Upper lobe of right lung (tissue), 1 donor: ENCODE measurements at places on chromosomes 6 and 20. TPM values are rescaled to one million over a fixed set of nuclear protein-coding genes. Genes with fewer than 3 reads are reported as not detected.

The GSTA2 gene
- not detected for total RNA-seq

The OR2J3 gene
- total RNA-seq, result not detected

The PREX1 gene
- total RNA-seq, result 66.0 TPM

The RNF8 gene
- total RNA-seq, result 17.6 TPM

The PRDM13 gene
- not detected for total RNA-seq

DNA sequence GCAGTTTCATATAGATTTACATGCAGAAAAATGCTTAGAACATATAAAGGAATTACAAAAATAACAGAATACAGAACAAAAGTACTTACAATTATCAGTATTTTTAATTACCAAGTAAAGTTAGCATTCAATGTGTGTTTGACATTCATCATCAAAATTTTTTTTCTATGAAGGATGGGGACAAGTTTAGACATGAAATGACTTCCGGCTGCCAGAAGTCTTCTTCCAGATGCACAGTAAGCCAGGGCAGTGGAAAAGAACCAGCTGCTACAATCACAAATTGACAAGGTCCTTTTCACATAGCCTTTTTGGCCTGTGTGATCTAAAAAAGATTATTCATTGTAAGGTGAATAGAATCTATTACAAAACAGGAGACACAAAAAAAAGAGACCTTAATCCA lies 73.8 kb downstream of the HUS1B start:
- no peak for DNase-seq

- DNase-seq, result no peak
Observed at GRCh38 chr20:47244451-47244850, 112.0 kb downstream of the ZMYND8 start.

DNA sequence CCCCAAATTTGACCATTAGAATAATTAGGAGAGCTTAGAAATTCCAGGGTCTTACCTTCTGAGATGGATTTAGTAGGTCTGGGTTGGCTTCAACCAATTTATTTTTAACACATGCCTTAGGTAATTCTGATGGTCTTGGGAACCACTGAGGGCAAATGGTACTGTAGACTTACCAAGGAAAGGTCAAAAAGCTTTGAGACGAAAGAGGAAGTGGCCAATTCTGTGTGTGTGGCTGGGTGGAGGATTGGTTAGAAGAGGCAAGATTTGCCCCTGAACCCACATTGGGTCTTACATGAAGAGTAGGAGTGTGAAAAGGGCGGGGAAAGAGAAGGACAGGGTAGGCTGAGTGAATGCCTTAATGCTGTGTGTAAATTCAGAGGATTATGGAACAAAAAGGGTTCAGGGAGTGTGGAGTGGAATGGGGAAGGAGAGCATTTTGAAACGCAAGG lies 2.7 kb downstream of the ITCH start:
- no peak for DNase-seq

DNA sequence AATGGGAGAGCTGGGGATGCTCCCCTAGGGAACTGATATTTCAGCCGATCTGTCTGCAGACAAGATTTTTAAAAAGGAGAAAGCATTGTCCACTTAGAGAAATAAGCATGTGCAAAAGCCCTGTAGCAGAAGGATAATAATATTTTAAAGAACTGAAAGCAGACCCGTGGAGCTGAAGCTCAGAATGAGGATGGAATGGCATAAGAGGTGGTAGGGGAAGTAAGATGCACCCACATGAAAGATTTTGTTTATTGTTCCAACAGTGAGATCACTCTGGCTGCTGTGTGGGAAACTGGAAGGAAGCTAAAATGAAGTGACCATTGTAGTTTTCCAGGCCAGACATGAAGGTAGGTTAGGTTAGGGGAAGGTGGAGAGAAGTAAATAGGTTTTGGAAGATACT lies 266.4 kb upstream of the PRDM1 start:
- no peak for DNase-seq
